ENCODE measurements at places on chromosomes 2 and 18. TPM values are rescaled to one million over a fixed set of nuclear protein-coding genes. Genes with fewer than 3 reads are reported as not detected.

DNA sequence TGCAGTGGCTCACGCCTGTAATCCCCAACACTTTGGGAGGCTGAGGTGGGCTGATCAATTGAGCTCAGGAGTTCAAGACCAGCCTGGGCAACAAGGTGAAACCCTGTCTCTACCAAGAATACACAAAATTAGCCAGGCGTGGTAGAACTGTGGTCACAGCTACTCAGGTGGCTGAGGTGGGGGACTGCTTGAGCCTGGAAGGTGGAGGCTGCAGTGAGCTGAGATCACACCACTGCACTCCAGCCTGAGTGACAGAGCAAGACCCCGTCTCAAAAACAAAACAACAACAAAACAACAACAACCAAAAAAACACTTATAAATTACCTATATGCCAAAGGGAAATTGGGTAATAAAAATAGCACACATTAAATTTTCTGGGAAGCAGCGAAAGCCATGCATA lies 141.6 kb downstream of the HDAC4 start:
- no peak for DNase-seq

GRCh38 chr18:22499421-22499820 lies 81.7 kb upstream of the CTAGE1 start:
- no peak for DNase-seq

GRCh38 chr2:109238580-109238979 lies 109.6 kb downstream of the SH3RF3 start:
- DNase-seq, result peak; percentile 94

- peak; percentile 86 for DNase-seq
These were observed 5.8 kb downstream of the TWIST2 start for GRCh38 chr2:238853721-238854120.

- no peak for DNase-seq
These were observed 159.3 kb downstream of the PID1 start for GRCh38 chr2:229111744-229112143.

DNA sequence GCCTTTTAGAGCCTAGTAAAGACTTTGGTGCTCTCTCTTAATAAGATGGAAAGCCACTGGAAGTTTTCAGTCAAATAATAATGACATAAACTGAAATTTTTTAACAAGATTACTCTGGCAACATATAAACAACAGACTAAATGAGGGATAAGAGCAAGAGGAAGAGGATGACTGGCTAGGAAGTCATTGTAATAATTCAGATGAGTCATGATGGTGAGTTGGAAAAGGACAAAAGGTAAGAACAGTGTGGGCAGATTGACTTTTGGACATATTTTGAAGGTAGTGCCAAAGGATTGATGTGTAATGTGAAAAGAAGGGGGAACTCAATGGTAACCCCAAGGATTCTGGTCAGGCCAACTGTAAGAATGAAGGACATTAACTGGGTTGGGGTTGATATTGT lies 310.3 kb downstream of the NOL4 start:
- DNase-seq, result no peak

DNA sequence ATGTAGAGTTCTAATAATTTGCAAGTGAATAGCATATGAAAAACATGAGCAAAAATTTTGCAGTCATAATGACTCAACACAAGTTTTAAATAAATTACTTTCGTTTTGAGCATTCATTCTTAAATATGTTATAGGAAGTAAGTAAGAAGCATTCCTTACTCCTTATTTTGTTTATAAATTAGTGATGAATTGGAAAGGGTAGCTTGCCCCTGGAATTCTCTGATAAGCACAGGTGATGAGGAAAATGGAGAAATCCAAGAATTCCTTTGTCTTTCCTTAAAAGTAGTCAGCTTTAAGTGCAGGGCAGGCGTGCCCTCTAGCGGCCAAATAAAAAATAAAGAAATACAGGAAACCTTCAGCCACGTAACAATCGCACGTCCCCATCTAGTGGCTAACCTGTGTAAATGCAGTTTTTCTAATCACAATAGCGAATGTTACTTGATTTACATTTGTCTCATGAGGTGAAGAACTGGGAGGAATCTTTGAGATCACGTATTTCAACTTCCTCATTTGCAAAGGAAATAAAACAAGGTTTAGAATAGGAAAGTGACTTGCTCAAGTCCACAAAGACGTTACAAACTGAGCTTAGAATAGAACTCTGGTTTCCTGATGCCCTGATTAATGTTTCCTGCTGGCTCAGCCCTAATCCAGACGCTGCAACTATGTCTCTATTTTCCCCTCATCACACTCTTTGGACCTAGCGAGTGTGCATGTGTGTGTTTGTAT lies 47.2 kb upstream of the ZNG1B start:
- DNase-seq, result no peak

- DNase-seq, result no peak
These were observed 10.5 kb upstream of the IKZF2 start for GRCh38 chr2:213161759-213162515.

DNA sequence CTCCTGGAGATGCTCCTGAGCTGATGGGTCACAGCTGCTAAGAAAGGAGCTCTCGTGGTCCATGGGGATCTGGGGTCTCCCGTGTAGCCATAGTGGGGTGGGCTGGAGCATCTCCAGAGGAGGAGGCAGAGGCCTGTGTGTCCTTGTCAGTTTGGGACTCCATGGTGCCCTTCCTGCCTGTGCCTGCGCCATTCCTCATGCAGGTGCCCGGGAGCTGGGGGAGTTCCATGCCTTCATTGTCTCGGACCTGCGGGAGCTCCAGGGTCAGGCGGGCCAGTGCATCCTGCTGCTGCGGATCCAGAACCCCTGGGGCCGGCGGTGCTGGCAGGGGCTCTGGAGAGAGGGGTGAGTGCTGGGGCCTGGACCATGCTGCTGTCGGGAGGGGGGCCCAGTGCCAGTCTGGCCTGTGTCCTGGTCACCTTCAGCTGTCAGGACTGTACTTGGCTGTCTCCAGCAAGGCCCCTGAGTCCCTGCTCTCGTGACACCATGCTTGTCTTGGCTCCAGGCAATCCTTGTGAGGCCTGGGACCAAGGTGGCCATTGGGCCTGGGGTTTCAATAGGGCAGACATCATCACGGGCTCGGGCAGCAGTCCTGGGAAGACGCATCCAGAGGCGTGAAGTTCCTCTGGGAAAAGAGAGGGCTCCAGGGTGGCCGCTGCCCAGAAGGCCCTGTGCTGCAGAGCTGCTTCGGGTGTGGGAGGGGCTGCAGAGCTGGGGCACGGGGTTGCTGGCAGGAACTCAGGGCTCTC lies 7.3 kb downstream of the CAPN10 start:
- no peak for DNase-seq

GRCh38 chr2:206982360-206982955 lies 43.1 kb downstream of the CPO start:
- DNase-seq, result peak; percentile 70

GRCh38 chr2:121287146-121287798 lies 2.3 kb upstream of the TFCP2L1 start:
- no peak for DNase-seq

- no peak for DNase-seq
These were observed 9.4 kb upstream of the COLEC11 start for GRCh38 chr2:3585261-3586109.

- no peak for DNase-seq
These were observed 4.8 kb upstream of the CDC42EP3 start for GRCh38 chr2:37676274-37676673.

DNA sequence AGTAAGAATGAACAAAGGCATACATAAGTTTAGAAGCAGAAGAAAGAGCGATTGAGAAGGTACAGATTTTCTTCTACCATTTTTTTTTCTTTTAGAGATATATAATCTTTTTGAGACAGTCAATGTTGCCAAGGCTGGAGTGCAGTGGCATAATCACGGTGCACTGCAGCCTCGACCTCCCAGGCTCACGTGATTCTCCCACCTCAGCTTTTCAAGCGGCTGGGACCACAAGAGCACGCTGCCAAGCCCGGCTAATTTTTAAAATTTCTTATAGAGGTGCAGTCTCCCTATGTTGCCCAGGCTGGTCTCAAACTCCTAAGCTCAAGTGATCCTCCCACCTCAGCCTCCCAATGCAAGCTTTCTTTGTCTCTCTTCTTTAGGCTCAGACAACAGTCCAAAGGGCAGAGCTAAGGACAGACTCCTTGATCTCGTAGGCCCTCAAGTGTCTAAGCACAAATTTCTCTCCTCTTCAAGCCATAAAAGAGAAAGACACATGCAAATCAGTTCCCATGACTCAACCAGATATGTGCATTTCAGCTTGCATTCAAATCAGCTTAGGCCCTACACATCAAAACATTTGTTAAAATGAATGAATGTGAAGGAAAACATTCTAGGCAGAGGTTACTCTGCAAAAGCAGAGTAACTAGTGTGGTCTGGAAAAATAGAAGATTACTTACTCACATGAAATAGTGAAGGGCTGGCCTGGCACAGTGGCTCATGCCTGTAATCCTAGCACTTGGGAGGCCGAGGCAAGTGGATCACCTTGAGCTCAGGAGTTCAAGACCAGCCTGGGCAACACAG lies 18.0 kb downstream of the ITSN2 start:
- DNase-seq, result no peak

DNA sequence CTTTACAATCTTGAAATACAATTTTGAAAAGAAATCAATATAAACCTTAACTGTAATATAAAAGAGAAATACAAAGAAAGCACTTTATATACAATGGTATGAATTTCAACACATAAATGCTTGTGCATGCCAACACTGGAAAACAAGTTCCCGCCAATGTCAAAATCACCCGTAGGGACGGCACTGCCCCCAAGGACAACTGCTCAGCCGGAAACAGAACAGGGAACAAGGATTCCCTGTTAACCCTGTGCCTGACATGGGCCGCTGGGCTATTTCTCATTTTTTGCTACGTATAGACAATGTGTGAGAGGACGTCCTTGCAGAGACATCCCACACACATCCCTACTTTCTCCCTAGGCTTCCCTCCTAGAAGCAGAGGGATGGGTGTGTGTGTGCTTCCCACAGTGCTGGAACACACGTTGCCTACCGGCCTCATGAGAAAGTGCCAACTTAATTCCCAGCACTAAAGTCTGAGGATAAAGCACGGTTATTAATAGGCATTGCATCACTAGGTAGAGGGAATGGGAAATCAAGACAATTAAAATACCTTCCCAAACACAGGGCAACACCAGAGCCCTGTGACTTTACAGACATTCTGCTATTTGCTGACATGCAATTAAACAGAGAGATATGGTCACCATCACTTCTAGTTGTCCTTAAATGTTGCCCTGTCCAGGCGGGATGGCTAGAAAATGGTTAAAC lies 14.4 kb downstream of the AFG3L2 start:
- DNase-seq, result no peak

DNA sequence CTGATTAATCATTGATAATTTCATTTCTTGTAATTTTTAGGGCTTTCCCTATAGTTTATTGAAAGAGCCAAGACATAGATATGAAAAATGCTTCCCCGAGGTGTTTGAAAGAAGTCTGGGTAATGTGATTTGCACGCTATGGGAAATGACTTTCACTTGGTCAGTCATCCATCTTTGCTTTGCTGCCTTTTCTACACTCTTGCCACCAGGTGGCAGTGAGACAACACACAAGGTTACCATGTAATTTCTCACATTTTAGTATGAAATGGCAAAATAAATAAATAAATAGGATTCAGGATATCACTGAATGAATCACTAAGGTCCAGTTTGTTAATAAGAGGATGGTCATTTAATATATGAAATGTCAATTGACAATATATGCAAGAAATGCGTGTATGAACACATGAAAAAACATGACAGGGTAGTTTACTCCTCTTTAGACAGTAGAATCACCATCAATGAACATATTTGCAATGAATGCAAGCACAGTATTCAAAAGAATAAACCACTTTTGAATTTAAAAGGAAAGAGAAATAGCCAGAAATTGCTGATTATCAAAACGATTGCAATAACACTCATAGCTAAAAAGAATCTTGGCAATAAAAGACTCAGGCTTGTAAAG lies 52.2 kb upstream of the KCNH7 start:
- DNase-seq, result no peak

DNA sequence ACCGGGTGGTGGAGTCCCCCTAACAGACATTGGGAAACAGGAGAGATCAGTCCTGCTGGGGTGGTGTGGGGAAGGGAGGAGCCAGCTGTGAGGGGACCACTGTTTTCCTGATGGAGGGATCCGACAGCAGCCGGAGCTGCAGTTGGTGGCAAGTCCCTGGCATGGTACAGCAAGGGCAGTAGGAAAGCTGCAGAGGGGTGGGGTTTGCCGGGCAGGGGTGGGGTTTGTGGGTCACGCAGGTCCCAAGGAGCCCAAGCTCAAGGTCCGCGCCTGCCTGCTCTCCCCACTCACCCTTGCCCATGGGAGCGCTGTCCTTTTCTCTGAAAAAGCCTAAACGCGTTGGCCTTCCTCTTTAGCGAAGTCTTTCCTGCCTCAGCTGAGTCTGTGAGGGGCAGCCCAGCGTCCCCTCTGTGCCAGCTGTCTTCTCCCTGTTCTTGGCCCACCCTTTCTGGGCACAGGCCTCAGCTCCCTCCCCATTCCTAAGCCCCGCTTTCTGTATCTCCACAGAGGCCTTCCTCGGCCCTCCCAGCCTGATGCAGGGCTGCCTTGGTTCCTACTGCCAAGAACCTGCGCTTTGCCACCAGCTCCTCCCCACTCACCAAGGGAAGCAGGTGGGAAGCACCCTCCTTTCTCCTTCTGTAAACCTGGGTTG lies 29.3 kb upstream of the INHBB start:
- DNase-seq, result no peak

DNA sequence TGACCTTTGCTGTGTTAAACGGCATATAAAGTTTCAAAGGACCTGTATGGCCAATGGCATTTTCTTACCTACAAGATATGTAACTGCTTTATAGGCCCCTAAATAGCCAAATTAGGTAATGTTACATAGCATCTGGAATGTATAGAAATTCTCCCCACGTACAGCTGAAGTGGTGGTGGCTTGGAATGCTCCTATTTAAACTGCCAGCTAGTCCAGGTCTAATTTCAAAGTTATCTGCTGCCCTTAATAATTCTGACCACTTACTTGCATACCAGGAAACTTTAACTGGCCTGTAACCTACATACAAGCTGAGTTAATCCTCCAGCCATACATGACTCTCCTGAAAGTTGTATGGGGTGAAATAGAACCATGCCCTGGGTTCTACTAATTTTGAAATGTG lies 1.3 kb downstream of the KIAA2012 start:
- DNase-seq, result no peak

- no peak for DNase-seq
These were observed 252.5 kb upstream of the TANK start for GRCh38 chr2:160907738-160908137.

- DNase-seq, result no peak
These were observed 23.5 kb downstream of the C1D start for GRCh38 chr2:68039317-68039716.

The GCG gene
- total RNA-seq, result not detected

The SPP2 gene
- total RNA-seq, result not detected

The RBKS gene
- 5.8 TPM for total RNA-seq

The HTR2B gene
- total RNA-seq, result 16.8 TPM

The FAM161A gene
- total RNA-seq, result 1.1 TPM

All from esophagus muscularis mucosa (tissue), 4 donors.